Hematopoietic multipotent progenitor cell treated with erythropoietin and hydrocortisone succinate and interleukin-3 and kit ligand, for 15 days (in vitro differentiated cells): ENCODE measurements at places on chromosomes 12 and 14.

- no peak for DNase-seq
Measured at GRCh38 chr12:104704224-104704779, 247.6 kb downstream of the CHST11 start.

- no peak for DNase-seq
Measured at GRCh38 chr14:96164861-96165490, 39.7 kb upstream of the BDKRB2 start.

GRCh38 chr14:99514552-99515300 is 33.5 kb downstream of the CCNK start:
- DNase-seq: no peak

DNA sequence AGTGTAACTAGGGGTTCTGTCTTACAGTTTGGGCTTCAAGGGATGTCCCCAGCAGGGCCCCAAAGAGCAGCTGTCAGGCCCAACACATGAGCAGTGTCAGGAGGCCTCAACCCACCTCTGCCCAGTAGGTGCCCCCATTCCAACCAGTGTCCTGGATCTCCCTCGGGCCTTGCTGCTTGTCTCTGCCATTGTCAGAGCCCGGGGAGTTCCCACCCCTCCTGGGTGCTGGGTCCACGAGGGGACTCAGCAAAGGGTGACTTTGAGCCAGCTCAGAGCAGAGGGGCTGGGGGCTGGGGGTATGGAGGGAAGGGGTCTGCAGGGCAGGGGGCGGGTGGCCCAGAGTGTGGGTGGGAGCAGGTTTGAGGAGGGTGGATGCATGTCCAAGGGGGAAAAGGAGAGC is 18.0 kb upstream of the BEGAIN start:
- no peak for DNase-seq

DNA sequence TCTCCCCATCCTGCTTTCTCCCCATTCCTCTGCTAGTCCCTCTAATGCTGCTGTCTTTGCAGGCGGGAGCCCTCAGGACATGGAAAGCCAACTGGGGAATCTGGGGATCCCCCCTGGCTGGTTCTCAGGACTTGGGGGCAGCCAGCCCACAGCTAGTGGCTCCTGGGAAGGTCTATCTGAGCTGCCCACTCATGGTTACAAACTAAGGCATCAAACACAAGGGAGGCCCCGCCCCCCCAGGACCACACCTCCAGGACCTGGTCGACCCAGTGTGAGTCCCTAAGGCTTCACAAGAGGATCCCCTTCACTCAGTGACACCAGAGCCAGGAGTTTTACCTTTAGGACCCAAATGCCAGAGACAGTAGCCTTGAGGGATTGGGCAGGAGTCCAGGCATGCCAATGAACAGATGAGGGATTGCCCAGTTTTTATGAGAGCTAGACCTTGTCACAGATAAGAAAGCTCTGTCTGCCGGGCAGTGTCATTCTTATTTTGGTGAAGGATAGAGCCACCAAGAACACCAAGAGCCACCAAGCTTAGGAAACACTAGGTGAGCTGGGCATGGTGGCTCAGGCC is 8.0 kb upstream of the CPNE6 start:
- no peak for DNase-seq

- DNase-seq: no peak
Measured at GRCh38 chr14:101501341-101501740, 60.0 kb upstream of the DIO3 start.

DNA sequence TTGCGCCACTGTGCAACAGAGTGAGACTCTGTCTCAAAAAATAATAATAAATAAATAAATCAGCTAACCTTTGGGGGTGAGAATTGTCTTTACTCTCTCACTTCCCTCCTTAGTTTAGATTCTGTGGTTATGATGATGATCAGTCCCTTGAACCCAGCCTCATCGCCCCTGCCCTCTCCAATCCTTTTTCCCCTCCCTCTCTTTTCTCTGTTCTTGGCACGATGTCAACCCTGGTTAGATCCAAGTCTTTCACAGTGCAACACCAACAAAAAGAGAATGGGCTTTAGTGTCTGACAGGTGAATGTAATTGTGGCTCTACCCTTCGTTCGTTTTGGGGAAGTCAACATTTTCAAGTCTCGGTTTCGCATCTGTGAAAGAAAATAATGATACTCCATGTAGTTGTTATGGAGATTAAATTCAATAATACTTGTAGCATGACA is 59.0 kb downstream of the NTN4 start:
- DNase-seq: no peak

DNA sequence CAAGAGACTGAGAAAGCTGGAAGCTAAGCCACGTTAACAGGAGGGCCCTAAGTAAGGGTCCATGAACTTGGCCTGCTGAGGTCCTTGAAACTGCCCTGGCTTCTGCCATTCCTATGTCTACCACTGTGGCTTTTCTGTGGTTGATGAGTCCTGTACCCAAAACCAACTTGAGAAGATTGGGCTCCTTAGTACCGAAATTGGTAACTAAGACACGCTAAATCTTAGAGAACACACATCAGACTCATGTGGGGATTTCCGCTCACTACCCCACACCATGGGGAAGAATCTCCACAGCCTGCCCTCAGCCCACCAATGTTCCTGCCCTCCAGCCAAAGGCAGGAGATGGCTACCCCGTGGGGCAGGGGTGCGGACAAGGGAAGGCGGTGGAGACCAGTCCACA is 232.9 kb downstream of the SPTSSA start:
- no peak for DNase-seq

- no peak for DNase-seq
Measured at GRCh38 chr12:98374007-98374406, 141.4 kb upstream of the TMPO start.

GRCh38 chr14:101928415-101928841 is 35.9 kb upstream of the DYNC1H1 start:
- DNase-seq: no peak

- DNase-seq: no peak
Measured at GRCh38 chr12:112962561-112962960, 15.8 kb upstream of the OAS2 start.

- no peak for DNase-seq
Measured at GRCh38 chr12:27971121-27971489, 1.4 kb downstream of the PTHLH start.

- no peak for DNase-seq
Measured at GRCh38 chr12:3351731-3352130, 139.3 kb upstream of the PRMT8 start.

DNA sequence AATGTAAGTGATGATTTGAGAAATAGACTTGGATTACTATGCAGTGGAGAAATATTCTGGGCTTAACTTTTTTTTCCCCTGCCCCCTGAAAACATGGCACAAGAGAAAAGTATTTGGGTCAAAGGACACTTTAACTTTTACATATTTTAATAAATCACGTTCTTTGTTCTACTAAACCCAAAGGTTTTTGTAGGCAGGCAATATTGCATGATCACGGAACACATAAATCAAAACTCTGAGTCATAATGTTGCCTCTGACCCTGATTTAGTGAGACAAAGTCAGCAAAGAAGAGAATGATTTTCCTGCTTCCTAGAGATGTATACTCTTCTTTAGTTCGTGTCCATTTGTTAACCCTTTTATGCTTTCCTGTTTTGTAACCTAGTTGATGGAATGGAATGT is 38.0 kb downstream of the ABCD2 start:
- DNase-seq: no peak

DNA sequence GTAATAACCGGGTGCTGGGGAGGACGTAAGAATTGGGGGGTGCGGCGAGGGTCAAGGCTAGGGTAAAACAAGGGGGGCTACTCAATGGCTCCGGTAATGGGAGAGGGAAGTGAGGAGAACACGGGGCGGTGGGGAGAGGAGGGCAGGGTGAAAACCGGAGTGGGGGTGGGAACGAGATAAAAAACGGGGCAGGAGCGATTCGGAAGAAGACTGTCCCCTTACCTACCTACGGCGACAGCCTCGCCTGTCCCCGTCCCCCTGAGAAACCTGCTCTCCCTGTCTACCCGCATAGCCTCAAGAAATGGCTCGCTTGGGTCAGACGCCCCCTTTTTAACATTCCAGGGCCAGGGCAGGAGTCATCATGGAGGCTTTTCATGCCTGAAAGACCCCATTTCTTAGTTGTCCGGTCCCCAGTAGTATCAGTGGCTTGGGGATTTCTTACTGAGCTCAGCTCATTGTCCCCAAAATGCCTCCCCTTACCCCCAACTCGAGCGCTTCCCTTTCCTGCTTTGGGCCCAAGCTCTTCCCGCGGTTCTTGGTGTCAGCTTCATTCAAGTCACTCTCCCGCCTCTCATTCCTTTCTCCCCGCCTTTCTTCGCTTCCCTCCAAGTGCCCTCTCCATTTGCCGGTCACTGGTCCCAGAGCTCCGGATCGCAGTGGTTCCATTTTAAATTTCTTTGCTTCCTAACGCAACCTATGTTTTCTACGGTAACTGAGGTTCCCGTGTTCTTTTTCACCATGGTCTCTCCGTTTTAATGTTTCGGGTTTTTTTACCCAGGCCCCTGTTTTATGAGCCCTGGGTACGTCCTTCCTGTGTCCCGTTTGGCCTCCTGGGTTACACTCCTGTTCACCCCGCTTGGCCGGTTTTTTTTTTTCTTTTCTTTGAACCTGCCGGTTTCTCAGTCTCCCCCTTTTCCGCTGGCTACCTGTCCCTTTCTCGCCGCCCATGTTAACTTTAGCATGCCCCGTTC is 1.2 kb upstream of the WSB2 start:
- peak; percentile 27 for DNase-seq

GRCh38 chr12:75850721-75851462 is 180.7 kb downstream of the PHLDA1 start:
- DNase-seq: no peak

DNA sequence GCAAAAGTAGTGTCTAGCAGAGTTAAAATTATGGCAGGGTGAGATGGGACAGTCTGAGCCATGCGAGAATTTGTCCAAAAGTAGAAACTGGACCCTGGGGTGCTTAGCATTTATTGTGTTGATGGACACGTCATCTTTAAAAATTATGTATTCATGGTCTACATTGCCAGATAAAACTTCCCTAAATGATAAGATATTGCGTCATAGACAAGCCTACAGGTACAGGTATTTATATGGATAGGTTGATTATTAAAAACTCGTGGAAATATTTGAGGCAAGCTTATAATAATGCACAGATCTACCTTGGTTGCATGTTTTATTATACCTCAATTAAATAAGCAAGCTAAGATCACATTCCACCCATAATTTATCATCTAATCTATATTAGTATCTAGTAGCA is 196.0 kb upstream of the PDZRN4 start:
- DNase-seq: no peak

DNA sequence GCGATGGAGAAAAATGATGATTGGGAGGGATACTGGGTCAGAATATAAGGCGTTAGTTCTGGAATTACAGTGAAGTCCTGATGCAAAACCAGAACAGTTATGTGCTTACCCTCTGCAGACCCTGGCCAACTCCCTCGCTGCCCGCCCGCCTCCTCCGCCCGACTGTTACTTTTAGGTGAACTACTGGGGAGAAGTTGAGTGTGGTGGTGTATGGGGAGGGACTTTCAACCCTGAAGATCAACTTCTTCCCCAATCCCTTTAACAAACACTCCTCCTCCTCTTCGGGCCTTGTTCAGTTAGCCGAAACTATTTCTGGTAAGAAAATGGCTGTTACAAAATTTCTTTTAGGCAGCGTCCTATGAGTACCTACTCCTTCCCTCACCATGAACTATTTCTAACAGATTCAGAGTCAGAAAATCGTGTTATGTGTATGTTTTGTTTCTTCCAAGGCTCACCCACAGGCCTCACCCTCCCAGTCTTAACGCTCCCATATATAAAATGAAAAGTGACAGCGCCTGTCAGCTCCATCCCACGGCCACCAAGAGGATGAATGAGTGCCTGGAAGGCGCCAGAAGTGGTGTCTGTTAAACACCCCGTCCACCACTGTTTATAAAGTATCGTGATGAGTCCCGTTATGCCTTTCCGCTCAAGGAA is 1.3 kb downstream of the FBXO33 start:
- DNase-seq: peak; percentile 30

- no peak for DNase-seq
Measured at GRCh38 chr12:47990351-47991105, 13.7 kb downstream of the COL2A1 start.

DNA sequence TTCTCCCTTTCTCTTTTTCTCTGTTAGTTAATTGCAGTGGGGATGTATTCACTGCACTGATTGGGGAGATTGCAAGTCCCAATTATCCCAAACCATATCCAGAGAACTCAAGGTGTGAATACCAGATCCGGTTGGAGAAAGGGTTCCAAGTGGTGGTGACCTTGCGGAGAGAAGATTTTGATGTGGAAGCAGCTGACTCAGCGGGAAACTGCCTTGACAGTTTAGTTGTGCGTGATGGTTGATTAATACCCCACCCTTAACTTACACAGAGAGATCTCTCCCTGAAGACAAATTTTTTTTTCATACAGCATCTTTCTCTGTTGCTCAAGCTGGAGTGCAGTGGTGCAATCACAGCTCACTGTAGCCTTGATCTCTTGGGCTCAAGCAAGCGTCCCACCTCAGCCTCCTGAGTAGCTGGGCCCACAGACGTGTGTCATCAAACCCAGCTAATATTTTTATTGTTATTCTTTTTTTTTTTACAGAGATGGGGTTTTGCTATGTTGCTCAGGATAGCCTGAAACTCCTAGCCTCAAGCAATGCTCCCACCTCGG is 4.6 kb downstream of the C1S start:
- DNase-seq: no peak

- no peak for DNase-seq
Measured at GRCh38 chr14:54577977-54578376, 11.0 kb downstream of the SAMD4A start.

DNA sequence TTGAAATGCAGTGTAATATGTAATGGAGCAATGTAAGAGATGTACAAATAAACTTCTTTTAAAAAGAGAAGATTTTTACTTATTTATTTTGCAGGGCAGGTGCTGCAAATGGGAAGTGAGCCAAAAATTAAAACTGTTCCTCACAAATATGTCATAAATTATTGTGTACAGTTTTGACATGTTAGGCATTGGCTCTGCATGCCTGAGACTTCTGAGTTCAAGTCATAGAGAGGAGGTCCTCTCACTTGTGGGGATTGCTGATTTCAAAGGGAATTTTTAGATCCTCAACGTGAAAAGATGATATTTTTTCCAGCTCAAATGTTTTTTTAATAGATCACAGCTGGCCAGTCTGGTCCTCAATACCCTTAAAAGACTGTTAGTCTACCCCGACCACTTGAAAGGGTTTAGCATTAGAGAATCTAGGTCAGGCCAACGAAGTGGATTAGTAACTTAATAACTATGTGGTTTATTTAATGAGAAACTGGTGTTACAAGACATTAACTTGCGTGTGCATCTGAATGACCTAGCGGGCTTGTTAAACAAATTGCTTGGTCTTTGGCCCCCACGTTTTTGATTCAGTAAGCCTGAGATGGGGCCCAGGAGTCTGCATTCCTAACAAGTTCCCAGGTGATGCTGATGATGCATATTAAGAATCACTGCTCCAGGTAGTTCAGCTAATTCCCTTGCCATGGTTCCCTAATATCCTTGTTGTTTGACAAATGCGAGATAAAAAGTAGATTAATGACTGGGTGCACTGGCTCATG is 30.9 kb upstream of the WDR89 start:
- no peak for DNase-seq
